ENCODE measurements at places on chromosomes 12 and 14.

GRCh38 chr12:131047789-131048610, 94.3 kb downstream of the ADGRD1 start:
- no peak for DNase-seq

GRCh38 chr14:71698673-71699072, 233.6 kb upstream of the RGS6 start:
- DNase-seq, result no peak

DNA sequence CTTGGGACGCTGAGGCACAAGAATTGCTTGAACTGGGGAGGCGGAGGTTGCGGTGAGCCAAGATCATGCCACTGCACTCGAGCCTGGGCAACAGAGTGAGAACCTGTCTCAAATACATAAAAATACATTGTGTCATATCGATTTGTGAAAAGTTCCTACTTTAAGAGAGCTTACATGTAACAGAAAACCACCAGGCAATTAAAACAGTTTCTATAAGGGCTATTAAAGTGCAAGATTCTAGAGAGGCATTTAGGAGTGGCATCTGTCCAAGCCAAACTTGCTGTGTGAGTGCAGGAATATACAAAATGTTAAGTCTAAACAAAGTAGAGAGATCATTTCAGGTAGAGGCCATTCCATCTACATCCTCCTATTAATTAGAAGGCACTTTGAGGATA, 1.7 kb upstream of the NEK9 start:
- no peak for DNase-seq

GRCh38 chr12:105993766-105994555, 144.8 kb downstream of the NUAK1 start:
- no peak for DNase-seq

GRCh38 chr14:63598807-63599206, 42.9 kb downstream of the WDR89 start:
- no peak for DNase-seq

DNA sequence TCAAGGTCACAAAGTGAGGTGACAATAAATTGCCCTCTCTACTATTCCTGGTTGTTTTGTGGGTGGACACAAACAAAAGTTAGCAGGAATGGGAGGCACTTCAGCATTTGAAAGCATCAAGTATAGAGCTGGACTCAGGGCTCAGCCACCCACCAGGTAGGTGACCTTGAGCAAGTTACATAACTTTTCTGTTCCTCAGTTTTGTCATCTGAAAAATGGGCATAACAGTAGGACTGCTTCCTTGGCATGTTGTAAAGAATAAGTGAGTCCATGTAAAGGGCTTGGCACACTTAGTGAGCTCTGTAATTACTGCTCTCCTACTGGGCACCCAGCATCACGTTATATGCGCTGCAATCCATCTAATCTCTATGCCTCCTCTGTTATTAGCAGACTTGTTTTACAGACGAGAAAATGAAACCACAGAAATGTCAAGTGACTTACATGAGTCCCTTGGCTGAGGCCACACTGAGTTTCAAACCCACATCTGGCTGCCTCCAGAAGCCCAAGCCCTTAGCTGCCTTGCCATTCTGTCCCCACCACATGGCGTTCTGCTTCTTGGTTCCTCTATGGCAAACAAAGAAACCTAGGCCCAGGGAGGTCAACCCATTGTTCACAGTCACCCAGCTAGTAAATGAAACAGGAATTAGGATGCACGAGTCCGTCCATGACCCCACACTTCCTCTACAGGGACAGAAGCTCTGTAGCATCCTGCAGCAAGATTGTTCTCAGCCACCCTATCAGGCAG, 63.2 kb upstream of the SLC24A4 start:
- no peak for DNase-seq

GRCh38 chr12:88391556-88391955, 188.7 kb downstream of the KITLG start:
- no peak for DNase-seq

- DNase-seq, result peak; percentile 63
Observed at GRCh38 chr12:54032627-54033100, at the start of gene HOXC5. TSS of gene HOXC5 (plus strand) at chr12:54033050. CDS start at chr12:54033123, 73 bp downstream.

DNA sequence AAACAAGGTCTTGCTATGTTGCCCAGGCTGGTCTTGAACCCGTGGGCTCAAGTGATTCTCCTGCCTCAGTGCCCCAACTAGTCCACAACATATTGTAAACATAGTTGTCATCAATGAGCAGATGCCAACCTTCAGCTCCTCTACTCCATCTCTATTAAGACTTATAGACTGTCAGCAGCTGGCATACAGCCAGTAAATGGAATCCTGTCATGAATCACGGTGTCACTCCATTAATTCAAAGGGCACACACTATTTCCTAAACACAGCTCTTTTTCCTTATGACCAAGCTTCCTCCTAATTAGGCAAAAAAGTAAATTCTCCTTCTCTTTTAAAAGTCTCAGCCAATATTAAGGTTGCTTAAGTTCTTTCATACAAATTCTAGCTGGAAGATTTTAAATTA, 111.2 kb downstream of the ITPR2 start:
- DNase-seq, result peak; percentile 32

GRCh38 chr12:50362671-50363070, 33.7 kb downstream of the FAM186A start:
- no peak for DNase-seq

DNA sequence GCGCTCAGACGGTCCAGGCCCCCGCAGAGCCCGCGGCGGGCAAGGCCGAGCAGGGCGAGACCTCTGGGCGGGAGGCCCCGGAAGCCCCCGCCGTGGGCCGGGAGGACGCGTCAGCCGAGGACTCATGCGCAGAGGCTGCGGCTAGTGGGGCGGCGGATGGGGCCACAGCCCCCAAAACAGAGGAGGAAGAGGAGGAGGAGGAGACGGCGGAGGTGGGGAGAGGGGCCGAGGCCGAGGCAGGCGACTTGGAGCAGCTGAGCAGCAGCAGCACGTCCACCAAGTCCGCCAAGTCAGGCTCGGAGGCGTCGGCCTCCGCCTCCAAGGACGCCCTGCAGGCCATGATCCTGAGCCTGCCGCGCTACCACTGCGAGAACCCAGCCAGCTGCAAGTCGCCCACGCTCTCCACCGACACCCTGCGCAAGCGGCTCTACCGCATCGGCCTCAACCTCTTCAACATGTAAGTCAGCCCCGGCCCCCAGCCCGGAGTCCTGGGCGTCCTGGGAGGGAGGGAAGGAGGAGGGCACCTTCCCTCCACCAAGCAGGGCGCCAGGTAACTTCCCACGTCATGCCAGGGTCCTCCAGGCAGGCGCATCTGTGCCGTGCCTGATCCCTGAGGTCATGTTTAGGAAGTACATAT, 72.4 kb downstream of the IQSEC3 start:
- no peak for DNase-seq

DNA sequence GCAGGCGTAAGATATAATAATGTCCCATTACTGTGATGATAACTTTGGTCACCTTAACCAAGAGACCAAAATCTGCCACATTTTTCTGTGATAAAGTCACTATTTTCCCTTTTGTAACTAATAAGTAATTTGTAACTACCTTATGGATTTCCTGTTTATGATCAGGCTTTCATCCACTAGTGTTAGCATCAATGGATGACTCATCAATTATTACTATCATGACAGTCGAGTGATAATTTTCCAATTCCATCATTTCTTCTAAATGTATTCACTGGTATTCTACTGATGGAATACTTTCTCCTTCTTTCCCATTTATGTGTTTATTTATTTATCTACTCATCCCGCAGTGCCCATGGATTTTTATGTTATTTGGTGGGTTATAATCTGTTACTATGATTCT, 148.4 kb downstream of the UNC79 start:
- DNase-seq, result no peak

- DNase-seq, result no peak
Observed at GRCh38 chr12:42946871-42947381, 357.4 kb upstream of the PRICKLE1 start.

- DNase-seq, result no peak
Observed at GRCh38 chr12:76311796-76312195, 36.4 kb downstream of the BBS10 start.

DNA sequence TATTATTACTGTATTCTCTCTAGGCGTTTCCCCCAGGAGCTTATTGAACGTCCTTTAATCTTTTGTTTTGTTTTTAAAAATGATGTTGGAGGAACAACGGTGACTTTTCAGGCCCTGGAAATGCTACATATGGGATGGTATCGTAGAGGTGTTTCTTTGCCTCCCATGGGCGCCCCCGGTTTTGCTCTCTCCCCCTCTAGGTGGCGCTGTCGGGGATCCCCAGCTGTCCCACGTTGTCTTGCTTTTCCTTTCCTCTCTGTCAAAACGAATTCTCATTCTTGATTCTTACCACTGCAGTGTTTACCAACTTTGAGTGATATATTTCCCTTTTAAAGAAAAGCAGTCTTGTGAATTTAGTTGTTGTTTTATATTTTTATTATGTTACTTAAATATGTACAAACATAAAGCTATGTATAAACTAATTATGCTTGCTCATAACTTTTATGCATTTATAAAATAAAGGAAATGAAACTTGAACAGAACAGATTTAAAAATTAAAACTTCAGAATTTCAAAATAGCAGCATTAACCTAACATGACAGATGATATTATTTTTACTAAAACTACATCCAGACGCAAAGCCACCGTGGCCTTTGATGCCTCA, 171.9 kb downstream of the RGS6 start:
- DNase-seq, result peak; percentile 44

GRCh38 chr12:53255996-53256395, 12.1 kb upstream of the ESPL1 start:
- peak; percentile 26 for DNase-seq

DNA sequence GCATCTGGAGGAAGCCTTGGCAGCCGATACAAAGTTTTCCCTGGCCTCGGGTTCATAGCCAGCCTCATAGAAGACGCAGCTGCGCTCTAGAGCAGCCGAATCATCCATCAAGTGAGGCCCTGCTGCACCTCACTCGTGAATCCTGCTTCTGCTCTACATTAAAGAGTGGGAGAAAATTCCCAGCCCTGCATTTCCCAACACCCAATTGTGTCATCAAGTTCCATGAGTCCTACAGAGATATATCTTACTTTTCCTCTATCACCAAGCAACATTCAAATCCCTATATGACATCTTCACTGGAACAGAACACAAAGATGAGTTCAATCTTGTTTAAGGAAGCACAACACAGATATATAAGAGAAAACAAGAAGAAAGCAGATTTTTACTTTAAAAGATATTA, 139.3 kb downstream of the TTC7B start:
- no peak for DNase-seq

DNA sequence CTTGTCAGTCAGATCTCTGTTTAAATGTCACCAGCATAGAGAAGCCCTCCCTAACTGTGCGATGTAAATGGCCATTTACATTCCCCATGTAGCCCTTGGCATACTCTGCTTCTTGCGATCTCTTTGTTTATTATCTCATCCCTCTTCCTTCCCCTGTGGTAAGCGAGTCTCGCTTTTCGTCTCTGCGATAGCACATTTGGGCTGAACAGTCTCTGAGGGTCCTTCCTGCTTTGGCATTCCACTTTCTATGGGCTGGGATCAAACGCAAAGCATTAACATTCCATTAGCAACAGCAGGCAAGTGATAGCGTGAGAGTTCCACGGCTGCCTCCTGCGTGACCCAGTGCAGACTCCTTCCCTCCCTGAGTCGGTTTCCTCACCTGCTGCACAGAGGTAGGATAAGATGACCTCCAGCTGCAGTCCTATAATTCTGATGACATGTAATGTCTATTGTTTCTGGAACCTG, 61.4 kb upstream of the TUNAR start:
- no peak for DNase-seq

Measured in hematopoietic multipotent progenitor cell treated with erythropoietin and hydrocortisone succinate and interleukin-3 and kit ligand, for 8 days (in vitro differentiated cells).